ENCODE measurements at places on chromosomes 13 and 19.

GRCh38 chr13:86729206-86729605 lies 930.0 kb upstream of the SLITRK6 start:
- DNase-seq, result no peak

- peak; percentile 89 for DNase-seq
These were observed 59.7 kb upstream of the UBL3 start for GRCh38 chr13:29909975-29910674.

DNA sequence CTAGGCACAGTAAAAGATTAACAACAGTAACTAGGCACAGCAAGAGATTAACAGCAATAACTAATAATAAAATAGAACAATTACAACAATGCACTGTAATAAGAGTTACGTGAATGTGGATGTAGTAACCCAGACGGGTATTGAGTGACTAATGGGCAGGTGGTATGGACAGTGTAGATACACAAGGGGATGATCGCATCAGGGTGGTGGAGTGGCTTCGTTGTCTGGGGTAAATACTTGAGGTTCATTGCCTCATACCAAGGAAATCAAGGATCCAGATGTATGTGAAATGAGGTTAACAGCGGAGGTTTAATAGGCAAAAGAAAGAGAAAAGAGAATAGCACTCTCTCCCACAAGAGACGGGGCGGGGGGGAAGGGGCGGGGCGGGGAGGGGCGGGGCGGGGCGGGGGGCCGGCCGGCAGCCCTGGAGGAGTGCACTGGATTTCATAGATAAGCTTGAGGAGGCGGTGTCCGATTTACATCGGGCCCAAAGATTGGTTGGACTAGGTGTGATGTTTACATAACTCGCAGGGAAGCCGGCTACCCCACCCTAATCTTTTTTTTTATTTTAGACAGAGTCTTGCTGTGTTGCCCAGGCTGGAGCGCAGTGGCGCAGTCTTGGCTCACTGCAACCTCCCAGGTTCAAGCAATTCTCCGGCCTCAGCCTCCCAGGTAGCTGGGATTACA lies 106.3 kb downstream of the KCTD15 start:
- DNase-seq, result no peak

DNA sequence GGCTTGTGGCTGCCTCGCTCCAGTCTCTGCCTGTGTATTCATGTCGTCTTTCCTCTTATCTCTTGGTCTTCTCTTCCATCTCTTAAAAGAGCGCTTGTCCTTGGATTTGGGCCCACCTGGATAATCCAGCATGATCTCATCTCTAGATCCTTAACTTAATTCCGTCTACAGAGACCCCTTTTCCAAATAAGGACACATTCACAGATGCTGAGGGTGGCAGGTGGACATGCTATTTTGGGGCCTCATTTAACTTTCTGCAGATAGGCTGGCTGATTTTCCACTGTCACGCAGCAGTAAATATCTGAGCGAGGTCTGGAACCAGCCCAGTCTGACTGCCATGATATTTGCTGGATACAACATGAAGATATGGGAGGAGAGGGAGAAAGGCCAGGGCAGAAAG lies 41.5 kb upstream of the TSHZ3 start:
- no peak for DNase-seq

GRCh38 chr19:10118960-10119359 lies 739 bp downstream of the EIF3G start:
- no peak for DNase-seq

GRCh38 chr19:17602872-17603510 lies 47.5 kb downstream of the COLGALT1 start:
- no peak for DNase-seq

- DNase-seq, result no peak
These were observed 1.6 kb downstream of the LSM7 start for GRCh38 chr19:2326699-2327360.
